Uterus (tissue), 4 donors: ENCODE measurements at places on chromosomes 5 and 9.

DNA sequence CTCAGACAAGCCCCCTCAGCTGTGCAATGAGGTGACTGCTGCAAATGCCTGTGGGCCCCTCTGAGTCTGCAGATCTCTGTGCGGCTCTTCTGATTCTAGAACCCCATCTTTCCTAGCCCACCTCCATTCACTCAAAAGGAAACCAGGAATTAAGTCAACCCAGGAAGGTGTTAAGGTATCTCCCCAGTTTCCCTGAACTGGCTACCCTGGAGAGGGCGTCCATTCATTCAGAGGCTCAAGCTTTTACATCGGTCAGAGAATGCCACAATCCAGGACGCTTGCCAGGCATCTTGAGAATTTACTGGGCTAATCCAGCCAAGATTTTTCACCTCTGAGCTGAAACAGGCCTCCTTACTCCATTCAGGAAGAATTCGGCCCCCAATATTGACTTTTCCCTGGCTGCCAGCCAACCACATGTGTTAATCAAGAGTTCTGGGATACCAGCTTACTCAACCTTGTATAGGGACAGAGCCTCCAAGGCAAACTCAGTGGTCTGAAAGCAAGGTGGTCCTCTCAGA, 889 bp upstream of the ADAMTS12 start:
- peak; percentile 48 for DNase-seq

GRCh38 chr5:91390268-91390667, 7.2 kb upstream of the ARRDC3 start:
- no peak for DNase-seq

DNA sequence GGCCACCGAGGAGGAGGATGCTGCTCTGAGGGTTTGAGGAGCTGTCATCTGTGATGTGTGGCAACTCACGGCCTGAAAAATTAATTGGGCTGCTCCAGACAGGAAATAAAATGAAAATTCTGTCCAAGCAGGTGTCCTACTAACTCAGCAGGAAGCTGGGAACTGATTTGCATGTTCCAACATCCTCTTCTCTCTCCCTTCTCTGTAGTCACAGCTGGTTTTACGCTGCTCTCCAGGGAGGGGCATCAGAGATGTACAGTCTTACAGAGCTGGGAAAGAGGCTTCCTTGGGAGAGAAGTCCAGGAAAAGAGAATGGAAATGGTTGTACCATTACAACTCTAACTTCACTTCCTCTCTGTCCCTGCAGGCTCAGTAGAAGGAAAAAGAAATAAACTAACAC, 24.2 kb upstream of the SIL1 start:
- no peak for DNase-seq

DNA sequence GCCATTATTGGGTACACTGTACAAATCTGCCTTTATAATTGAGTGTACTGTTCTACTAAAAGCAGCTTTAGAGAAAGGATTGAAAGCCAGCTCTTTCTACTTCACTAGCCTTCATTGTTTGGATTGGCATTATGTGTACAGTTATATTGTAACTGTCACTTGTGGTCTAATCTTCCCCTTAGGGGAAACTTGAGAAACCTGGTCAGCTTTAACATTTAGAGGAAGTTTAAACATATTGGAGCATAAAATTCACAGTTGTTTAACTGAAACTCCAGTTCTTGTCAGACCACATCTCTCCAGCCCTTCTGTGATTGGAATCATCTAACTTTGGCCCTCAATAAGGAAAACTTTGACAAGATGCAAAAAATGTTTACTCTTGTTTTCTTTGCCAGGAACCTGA, 24.6 kb downstream of the PIK3R1 start:
- DNase-seq: no peak

GRCh38 chr9:93089481-93089991, 6.5 kb upstream of the CARD19 start:
- peak; percentile 11 for DNase-seq

DNA sequence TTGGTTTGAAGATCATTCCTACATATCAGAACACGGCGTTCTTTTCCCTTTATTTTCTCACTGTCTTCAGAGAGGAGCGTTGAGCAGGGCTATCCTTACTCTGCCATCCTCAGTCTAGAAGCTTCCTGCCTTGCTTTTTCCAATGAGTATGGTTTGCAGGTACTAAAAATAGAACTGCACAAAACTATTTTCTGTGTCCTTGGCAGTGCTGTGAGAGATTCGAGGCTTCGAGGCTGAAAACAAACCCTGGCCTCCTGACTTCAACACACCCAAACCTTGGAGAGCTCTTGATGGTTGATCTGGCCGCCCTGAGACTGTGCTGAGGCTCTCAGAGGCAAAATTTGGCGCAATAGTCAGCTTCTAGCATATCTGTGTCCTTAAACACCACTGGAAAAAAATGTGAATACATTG, 78.9 kb downstream of the GOLPH3 start:
- no peak for DNase-seq

DNA sequence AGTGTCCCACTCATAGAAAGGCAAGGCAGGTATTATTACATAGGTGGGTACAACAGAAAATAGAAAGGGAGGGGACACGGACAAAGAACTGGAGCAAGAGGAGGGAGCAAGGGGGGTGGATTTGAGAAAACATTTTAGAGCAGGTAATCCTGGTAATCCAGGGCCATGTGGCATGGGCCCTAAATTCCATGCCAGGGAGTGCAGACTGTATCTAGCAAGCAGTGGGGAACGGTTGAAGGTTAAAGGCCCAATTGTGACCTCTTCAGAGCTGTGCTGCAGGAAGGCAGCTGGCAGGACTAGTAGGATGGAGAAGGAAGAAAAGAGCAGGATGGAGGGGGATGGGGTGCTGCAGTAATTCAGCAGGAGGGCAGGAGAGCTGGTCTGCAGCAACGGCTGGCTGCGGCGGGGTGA, 75.2 kb downstream of the PDE6A start:
- DNase-seq: no peak

DNA sequence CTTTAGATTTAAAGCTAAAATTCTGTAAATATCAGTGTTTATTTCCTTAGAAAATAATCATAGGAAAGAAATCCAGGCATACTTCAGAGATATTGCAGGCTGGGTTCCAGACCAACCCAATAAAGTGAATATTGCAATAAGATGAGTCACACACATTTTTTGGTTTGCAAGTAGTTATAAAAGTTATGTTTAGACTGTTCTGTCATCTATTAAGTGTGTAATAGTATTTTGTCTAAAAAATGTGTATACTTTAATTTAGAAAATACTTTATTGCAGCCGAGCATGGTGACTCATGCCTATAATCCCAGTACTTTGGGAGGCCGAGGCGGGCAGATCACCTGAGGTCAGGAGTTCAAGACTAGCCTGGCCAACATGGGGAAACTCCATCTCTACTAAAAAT, 6.9 kb upstream of the RIC1 start:
- DNase-seq: no peak

DNA sequence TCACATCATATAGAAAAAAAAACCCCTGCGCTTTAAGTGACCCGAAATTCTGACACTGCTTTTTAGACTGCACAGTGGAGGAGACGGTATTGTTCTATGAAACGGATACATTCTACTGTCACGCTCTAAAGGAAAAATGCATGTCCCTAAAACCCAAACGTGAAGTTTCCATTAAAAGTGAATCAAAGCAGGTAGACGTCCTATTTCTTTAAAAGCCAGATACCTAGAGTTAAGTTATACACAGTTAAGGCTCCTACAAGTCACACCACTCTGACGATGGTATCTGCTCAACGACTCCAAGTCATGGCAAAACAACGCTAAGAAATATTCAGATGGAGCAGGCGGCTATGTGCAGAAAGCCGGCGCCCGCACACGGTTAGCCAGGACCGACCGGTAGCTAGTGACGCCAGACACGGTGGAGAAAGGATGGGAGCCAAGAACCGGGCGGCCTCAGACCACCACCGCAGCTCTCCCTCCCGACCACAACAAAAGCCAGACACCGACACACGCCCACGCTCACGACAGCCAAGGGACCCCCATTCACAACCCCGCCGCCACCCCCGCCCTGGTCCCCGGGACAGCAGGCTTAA, 734 bp downstream of the SKP1 start:
- no peak for DNase-seq

DNA sequence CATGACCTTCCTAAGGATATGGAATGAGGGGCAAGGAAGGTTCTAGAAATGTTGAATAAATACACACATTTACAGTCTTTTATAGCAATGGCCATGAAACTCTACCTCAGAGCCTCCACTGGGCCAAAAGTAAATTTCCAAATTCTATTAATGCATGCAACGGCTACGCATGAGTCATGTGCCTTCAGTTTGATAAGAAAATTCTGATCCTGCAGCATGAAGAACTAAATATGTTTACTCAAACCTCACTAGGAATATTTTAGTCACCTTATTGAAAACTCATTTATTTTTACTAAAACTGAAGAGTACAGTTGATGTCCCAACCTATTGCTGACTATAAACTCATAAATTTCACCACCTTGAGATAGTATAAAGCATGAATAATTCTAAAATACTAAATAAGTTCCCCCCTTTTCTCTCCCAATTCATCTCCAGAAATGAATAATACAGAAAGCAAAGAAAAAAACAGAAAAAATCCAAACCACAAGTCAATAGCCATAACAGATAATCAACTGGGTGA, 92.4 kb downstream of the GNAQ start:
- DNase-seq: no peak

DNA sequence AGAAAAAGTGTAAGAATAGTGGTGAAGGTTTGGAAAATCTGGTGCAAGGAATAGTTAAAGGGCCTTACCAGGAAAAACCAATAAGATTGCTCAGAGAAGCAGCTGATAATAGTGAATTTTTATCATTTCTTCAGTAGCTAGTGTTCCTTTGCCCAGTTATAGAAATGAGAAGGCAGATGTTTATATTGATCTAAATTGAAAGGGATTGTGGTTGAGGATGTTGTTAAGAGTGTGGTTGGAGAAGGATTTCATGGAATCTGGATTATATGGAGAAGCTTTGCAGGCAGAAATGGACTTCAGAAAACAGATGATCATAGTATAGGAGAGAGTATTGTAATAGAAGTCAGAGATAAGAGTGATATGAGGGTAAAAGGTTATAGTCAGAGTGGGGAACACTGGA, 102.6 kb downstream of the XRCC4 start:
- no peak for DNase-seq

GRCh38 chr5:173662581-173663351, 46.3 kb upstream of the BOD1 start:
- no peak for DNase-seq

DNA sequence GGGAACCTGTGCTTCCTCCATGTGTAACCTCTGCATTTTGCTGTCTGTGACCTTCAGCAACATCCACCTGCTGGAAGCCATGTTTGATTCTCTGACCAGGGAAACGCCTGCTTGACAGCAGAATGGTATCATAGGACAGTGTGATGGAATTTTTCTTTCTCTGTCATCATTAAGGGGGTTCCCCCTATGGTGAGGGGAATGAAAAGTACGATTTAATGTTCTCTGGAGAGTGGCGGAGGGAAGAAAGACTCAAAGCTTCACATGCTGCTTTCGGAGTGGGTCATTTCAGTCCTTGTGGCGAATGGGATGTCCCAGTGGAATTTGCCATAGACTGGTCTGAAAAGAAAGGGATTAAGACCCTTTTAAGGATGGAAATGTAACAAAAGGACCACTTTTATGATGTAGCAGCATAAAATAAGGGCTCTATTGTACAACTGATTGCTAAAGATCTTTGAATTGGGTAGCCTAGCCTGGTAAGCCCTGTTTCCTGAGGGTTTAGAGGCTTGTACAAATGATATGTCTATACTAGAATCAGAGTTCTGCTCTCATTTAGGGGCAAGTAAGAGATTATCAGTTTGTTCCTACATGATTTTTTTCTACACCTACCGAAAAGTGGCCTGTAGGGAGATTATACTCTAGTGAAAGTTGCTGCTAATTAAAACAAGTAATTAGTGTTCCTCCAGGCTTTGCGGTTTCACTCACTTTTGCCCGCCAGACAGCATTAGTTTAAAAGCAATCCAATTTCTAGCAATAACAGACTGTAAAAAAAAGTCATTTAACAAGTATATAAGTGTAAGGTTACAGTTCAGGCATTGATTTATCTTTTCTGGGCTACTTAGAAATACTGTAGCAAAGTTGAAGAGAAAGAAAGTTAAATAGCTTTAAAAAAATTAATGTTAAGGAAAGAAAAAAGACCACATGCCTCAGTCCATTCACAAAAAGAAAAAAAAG, 904.5 kb downstream of the NR2F1-AS1 start:
- DNase-seq: no peak

- DNase-seq: peak; percentile 12
Observed at GRCh38 chr9:130255631-130256134, 9.9 kb upstream of the HMCN2 start.

- no peak for DNase-seq
Observed at GRCh38 chr9:131204285-131204684, 72.0 kb downstream of the FAM78A start.

DNA sequence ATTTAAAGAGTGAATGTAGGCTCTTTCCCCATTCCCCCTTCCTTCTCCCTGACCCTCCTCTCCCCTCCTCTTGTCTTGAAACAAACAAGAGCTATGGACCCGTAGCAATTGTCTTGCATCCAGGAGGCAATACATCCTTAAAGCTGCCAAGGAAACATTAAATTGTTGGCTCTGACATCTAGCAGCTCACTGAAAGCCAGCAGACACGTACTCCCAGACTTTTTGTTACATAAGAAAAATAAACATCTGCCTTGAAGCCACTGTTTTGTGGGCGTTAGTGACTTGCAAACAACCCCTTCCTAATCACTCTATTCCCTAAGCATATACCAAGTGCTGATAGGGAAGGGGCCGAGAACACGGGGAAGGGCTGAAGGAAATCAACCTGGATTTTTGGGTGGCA, 8.6 kb downstream of the SLC45A2 start:
- DNase-seq: no peak

DNA sequence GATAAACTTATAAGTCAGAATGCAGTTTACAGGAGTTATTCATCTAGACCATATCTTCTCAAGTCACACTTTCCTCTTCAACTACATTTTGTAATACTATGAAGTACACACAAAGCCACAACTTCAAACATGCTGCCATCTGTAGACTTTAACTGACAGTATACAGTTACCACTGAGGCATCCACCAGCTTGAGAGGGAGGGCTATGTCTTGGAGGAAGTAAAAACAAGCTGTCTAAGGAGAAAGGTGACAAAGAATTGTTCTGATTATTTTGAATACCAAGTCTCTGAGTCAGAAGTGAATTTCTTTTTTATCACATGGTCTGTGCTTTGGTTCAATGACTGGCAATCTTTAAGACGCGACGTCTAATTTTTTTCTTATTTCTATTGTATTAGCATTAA, 97.6 kb upstream of the CDH10 start:
- DNase-seq: no peak

DNA sequence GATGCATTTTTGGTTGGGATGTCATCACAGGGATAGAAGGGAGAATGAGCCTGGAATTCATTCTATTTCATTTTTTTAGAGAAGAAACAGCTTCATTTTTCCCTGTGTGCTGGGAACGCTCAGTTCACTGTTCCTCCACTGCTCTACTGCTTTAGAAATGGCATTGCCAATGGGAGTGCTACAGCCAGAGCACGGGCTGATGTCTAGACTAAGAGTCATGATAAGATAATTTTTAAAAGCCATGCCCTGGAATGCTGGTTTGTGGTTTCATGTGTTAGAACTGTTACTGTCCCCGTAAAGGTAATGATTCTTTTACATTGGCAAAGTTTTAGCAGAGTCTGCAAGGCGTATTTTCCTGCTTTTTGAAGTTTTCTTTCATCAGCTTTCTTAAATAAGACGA, 119.6 kb downstream of the SEMA6A start:
- DNase-seq: no peak
